GM12878 (cell line): ENCODE measurements at places on chromosomes 3 and 15. TPM values are rescaled to one million over a fixed set of nuclear protein-coding genes. Genes with fewer than 3 reads are reported as not detected.
A peak's percentile ranks its signal among the peaks of the same experiment; 100 is the strongest.

The NEK11 gene
- total RNA-seq: 0.51 and 0.74 TPM in 2 replicates

The DCBLD2 gene
- 5.1 and 5.8 TPM in 2 replicates for total RNA-seq

DNA sequence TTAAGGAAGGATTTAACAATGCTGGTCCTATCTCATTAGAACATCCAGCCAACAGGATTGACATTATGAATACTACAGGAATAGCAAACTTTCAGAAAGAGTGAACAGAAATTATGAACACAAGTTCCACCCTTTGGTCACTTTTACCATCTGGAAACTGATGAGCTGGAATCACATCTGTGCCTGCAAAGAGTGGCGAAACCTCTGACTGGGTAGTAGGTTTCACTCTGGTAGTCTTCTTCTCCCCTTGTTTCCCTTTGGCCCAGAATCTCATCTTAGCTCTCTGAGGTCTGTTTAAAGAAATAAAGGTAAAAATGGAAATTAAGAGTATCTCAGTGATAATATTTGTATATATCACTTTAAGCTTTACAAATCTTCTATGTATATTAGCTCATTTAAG, 73.1 kb downstream of the NR2E3 start:
- peak; percentile 20 for DNase-seq

- DNase-seq: no peak
Measured at GRCh38 chr3:161913786-161914389, 417.3 kb downstream of the OTOL1 start.

The SLCO2A1 gene
- total RNA-seq: 0.05 TPM in 2 replicates

DNA sequence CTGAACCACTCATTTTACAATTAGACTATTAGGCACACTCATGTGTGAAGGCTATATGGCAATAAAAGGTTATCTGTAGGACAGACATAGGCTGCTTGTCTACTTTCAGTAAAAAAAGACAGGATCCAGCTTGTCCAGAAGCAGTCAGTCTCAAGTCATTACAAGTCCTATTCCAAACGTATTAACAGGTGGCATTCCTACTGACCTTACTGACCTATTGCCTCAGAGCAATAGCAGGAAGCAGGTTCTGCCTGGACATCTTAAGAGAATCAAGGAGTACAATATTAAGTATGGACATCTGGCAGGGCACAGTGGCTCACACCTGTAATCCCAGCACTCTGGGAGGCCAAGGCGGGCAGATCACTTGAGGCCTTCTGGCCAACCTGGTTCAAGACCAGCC, 7.0 kb downstream of the CMTM6 start:
- DNase-seq: no peak

DNA sequence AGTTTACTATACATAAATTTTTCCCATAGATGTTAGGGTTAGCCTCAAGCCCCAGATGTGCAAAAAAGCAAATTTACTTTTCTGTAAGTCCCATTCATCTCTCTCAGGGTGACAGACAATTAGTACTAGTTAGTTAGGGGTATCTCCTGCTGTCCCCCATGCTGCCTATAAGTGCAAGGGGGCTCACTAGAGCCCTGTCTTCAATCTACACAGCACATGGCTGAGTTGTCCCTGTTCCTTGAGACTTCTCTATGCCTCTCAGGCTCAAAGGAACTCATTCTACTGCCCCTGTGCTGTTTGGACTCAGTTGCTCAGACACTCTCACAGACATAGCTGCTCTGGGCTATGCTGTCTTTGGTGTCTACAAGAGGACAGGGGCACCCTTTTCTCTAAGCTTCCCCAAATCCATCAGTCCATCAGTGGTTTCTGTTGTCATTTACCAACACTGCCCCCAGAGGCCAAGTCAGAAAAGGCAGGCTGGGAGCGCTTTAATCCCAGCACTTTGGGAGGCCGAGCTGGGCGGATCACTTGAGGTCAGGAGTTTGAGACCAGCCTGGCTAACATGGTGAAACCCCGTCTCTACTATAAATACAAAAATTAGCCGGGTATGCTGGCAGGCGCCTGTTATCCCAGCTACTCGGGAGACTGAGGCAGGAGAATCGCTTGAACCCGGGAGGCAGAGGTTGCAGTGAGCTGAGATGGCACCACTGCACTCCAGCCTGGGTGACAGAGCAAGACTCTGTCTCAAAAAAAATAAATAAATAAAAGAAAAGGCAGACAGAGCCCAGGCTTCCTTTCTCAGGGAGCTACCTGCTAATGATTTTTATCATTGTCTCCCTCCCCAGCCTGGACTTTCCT, 31.4 kb upstream of the PRTG start:
- DNase-seq: no peak

The KCNAB1 gene
- total RNA-seq: not detected in 2 replicates

The INTS14 gene
- 40.7 and 42.0 TPM in 2 replicates for total RNA-seq

DNA sequence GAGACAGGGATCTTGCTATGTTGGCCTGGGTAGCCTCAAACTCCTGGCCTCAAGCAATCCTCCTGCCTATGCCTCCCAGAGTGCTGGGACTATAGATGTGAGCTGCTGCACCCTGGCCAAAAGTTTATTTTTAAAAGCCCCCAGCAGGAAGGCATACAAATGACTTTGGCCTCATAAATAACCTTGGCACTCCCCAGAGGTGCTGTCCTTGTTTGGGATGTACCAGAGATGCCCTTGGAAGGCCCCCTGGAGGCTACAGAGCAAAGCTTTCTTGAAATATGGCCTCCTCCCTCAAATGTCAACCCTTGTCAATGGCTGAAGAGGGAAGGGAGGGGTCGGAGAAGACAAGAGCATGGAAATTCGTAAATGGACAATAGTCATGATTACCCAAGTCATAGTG, 14.0 kb upstream of the RTP3 start:
- no peak for DNase-seq

GRCh38 chr15:49148298-49148697, 7.1 kb downstream of the COPS2 start:
- no peak for DNase-seq

GRCh38 chr15:44792715-44793114, 56.4 kb downstream of the TRIM69 start:
- no peak for DNase-seq

The MST1R gene
- 2.3 and 3.0 TPM in 2 replicates for total RNA-seq

GRCh38 chr15:83565553-83566159, 88.3 kb upstream of the ADAMTSL3 start:
- DNase-seq: no peak

- DNase-seq: no peak
Measured at GRCh38 chr15:90082140-90082715, 20.0 kb downstream of the IDH2 start.

DNA sequence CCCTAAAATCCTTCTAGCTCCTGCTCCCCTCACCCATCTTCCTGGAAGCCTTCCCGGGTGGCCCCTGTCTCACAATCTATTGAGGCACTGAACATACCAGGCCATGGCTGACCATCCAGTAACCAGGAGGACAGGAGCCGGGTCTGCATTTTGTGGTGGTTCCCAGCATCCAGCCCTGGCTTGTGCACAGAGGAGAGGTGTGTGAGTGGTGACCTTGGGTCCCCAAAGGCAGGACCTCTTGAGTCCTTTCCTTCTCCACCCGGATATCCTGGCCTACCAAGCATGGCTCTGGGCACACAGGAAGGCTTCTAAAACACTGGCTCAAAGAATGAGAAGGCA, 7.8 kb downstream of the CSK start:
- DNase-seq: no peak

- DNase-seq: no peak
Measured at GRCh38 chr15:93018574-93018973, 70.4 kb downstream of the RGMA start.
